Stimulated activated naive CD8-positive, alpha-beta T cell treated with anti-CD3 and anti-CD28 coated beads, Interleukin-15, amount 100 ng/mL, for 72 hours (primary cell): ENCODE measurements at places on chromosomes 5 and 9.

DNA sequence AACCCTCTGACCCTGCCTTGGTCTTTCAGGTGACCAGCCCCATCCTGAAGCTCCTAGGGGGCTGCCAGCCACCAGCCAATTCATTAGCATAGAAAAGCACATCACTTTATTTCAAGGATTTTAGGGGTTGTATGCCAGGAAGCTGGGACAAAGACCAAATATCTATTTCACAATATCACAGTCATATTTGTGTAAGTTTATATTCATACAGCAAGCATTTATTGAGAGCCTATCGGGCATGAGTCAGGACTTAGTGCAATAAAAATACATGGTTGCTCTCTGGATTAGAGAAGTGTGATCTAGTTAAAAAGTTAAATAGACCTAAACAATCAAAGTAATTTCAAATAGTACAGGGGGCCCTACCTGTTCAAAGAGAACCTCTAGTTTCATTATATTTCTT lies 113.8 kb downstream of the ERCC6L2 start:
- no peak for DNase-seq

GRCh38 chr5:76351176-76351575 lies 51.9 kb upstream of the IQGAP2 start:
- DNase-seq, result no peak

DNA sequence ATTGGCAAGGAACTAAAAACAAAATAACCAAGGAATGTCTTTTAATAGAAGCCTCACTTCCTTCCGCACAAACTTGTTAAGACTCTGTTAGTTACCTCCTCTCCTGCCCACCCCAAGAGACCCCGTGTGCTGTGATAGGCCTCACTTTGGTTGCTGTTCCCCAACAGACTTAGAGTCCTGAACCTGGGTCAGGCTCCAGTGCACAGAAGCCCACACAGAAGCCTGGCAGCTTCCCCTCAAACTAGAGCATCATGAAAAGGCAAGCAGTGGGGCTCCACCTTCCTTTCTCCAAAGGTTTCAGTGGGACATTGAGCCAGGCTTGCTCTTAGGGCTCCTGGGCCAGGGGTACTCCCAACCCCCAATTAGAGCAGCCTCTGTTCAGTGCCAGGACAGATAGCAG lies 230.5 kb downstream of the ESM1 start:
- DNase-seq, result no peak

DNA sequence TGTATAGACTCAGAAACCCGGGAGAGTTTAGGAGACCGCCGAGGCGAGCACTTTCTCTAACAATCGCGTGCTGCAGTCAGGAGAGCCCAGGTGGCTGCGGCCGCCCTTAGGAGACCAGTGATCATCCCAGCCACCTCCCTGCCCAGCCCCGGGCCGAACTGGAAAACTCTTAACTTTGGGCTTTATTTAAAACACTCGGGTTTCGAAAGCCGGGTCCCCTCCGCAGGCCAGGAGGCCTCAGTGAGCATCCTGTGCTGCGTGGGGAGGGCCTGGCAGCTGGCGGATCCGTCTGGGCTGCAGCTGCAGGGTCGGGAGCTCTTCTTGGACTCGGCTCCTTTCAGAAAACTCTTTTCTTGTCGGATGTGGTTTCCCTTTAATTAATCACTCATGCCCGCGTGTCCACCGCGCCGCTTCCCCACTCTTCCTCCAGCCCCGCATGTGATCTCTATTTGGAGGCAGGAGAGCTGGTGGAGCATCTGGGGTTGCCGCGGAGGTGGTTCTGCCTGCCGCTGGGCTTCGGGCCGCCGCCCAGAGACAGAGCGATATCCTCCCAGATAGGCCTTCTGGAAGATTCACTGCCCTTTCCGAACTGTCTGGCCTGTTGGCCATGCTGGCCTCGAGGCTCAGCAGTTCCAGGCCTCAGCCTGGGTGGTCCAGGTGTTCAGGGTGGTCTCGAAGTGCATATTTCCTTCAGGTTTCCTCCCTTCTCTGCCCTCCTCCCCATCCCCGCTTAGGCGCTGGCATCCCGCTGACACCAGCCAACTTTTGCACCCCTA lies 59.5 kb downstream of the TMEM174 start:
- DNase-seq, result peak; percentile 13

GRCh38 chr5:127571314-127572131 lies 54.1 kb downstream of the PRRC1 start:
- no peak for DNase-seq

GRCh38 chr5:137613554-137614265 lies 114.6 kb upstream of the SPOCK1 start:
- DNase-seq, result peak; percentile 25

DNA sequence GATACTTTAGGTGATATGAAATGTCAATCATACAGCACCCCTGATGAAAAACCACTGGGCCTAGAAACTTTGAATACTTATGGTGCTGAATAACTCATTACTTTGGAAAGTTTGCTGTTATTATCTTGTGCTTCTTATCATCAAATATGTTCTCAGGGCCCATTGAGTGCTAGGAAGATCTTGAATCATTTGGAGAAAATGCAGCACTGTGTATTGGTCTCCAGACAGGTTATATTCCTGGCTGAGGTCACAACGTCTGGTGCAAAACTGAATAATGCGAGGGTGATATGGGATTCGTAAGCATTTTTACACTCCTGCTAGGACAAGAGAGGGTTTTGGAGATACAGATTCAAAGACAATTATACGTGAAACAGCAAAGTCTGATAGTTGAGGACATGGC lies 249.4 kb upstream of the TNC start:
- no peak for DNase-seq

- DNase-seq, result peak; percentile 49
Measured at GRCh38 chr5:79878721-79879336, 112.2 kb downstream of the MTX3 start.

DNA sequence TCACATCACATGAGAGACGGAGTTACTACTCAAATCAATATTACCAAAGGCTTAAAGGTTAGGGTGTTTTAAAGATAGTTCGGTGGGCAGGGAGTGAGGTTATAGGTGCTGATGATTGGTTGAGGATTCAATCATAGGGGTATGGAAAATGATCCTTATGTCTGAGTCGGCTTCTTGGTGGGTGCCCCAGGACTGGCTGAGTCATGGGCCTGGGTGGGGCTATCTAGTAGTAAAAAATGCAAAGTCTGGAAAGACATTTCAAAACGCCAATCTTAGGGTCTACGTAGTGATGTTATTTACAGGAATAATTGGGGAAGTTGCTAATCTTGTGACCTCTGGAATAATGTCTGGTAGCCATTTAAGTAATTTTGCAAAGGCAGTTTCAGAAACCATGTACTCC lies 15.2 kb upstream of the SPIN1 start:
- DNase-seq, result no peak

DNA sequence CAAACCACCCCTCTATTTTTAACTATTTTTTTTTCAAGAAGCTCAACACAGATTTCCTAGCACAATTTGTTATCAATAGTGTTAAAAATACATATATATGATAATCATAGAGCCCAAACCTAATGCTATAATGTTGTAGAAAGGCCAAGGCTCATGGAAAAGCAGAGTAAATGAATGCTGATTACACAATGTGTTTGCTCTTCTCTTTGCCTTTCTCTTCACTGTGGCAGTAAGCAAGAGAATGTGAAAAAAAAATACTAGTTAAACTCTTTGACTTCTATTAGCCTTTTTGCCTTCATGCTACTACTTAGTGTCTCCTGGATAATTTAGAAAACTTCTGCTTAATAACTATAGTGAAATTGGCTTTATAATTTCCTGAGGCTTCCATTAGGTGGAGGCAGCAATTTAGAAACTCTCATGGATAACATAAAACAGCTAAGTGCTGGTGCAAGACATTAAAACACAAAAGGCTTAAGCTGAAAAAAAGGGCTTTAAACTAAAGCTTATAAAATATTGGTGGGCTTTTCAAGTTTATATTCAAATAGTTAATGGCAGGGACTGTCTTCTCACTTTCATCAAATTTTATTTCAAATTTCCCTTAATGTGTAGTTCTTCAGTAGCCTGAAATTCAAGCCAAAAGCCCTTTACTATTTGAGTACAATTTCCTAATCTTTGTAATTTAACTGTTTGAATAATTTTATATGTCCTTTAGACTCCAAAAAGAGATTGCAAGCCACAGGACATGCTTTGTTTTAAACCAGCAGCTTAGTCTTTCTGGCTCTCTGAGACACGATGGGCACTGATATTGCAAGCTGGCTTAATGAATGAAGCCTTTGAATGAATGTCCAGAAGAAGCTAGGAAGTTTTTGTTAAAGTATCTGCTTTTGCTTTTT lies 2031.8 kb upstream of the CDH6 start:
- no peak for DNase-seq

- DNase-seq, result no peak
Measured at GRCh38 chr9:23587433-23587832, 238.6 kb downstream of the ELAVL2 start.

DNA sequence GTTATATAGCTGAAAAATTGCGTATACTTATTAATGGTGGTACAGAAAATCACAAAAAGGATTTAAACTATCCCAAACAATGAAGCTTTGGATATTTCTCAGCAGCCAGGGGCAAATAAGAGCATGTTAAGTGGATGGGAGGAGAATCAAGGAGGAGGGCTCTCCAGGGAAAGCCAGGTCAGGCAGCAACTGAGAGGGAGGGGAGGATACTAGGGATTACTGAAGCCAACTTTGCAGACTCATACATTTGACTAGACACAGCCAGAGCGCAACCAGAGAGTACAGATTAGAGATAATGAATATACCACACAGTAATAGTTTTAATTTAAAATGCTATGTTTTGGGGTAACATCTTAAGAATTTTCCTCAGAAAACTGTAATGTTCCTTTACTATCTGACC lies 360.2 kb downstream of the HCN1 start:
- DNase-seq, result no peak

DNA sequence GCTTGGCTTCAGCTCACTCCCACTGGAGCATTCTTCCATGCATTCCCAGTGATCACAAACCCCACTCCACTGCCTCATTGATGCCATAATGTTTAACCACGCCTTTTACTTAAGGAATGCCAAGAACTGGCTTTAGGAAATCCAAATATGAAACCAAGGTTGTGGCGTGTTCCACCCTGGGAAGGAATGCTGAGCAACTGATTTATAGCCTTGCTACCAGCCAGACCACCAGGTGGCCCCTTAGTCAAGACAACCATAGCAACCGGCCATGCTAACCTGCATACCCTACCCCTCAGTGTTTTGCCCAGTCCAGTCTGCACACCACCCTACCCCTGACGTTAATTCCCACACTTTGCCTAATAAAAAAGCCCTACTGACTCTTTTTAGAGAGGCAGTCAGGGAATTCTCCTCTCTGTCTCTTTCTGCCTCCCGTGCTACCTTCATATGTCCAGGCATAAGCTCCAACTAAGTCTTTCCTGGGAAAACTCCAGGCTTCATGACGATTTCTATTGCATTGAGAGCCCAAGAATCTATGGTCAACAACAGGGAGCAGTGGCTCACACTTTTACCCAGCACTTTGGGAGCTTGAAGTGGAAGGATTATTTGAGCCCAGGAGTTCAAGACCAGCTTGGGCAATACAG lies 27.0 kb upstream of the PRRC2B start:
- DNase-seq, result no peak

GRCh38 chr9:98191671-98192502 lies 550 bp downstream of the CORO2A start:
- peak; percentile 30 for DNase-seq

GRCh38 chr5:142239394-142240159 lies 85.2 kb downstream of the SPRY4 start:
- no peak for DNase-seq

DNA sequence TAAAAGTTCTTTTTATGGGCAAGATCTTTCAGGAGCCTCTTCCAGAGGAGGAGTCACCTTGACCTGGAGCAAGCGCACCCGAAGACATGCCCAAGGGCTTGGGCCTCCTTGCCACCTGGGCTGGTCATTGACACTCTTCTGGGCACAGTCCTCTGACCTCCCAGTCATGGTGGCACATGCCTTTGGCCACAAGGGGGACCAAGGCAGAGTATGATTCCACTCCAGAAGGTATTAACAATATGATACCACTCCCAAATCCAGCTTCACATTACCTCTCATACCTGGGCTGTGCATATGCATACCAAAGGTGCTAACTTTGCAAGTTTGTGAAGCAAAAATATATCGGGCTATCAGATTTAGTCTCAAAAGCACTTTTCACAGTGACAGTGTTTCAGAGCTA lies 84.6 kb downstream of the MAST4 start:
- DNase-seq, result no peak

DNA sequence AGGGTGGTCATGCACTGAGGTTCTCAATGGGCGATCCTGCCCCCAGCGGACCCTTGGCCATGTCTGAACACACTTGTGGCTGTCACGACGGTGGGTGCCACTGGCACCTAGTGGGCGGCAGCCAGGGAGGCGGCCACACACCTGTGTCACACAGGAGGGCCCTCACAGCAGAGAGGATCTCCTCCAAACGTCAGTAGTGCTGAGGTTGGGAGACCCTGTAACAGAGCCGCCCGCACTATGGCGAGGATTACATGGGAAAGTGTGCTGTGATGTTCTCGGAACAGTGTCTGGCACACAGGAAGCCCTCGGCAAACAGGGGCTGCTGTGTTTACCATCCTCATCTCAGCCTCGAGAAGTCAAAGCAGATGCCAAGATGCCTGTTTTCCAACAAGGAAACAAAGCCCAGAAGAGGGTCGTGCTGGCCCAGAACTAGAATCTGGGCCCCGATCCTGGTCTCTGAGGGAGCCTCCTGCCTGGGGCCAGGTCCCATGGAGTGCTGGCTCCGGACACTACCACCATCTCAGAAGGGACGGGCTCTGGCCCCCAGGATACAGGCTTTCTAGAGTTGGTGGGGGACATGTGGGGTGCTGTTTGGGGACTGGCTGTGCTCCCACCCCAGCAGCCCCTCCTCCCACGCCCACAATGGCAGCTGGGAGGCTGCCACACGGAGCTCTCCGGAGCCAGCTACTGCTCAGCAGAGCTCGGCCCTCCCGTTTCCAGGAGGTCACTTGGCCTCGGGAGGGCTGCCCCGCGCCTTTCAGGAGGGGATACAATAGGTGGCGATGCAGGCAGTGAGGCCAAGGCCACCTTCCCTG lies 48.2 kb downstream of the DBH start:
- DNase-seq, result no peak

DNA sequence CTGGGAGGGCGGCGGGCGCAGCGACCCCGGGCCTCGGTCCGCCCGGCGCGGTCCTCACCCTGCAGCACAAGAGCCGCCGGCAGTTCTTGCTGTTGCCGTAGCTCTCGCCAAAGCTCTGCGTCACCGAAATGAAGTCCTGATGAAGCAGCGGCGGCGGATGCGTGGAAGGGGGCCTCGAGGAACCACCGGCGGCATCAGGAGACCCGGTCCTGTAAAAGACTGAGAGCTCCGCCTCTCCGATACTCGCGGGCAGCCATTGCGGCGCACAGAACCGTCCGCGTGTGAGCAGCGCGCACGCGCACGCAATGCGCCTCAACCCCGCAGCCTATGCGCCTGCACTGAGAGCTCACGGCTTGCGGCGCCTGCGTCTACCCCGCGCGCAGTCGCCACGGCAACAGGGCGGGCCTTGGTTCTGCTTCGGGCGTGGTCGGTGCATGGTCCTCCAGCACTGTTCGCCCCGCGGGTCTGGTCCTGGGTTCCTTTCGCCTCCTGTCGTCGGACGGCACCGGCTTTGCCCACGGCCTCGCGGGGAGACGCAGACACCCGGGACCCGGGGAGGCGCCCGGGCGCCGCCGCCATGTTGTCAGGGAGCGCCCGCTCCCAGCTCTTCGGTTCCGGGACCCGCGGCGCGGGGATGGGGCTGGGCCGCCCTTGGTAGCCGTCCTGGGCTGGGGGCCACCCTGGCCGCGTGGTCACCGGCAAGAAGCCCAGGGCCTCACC lies 9.3 kb upstream of the GRIN1 start:
- peak; percentile 90 for DNase-seq
